ENCODE measurements at places on chromosomes 11 and 22.

DNA sequence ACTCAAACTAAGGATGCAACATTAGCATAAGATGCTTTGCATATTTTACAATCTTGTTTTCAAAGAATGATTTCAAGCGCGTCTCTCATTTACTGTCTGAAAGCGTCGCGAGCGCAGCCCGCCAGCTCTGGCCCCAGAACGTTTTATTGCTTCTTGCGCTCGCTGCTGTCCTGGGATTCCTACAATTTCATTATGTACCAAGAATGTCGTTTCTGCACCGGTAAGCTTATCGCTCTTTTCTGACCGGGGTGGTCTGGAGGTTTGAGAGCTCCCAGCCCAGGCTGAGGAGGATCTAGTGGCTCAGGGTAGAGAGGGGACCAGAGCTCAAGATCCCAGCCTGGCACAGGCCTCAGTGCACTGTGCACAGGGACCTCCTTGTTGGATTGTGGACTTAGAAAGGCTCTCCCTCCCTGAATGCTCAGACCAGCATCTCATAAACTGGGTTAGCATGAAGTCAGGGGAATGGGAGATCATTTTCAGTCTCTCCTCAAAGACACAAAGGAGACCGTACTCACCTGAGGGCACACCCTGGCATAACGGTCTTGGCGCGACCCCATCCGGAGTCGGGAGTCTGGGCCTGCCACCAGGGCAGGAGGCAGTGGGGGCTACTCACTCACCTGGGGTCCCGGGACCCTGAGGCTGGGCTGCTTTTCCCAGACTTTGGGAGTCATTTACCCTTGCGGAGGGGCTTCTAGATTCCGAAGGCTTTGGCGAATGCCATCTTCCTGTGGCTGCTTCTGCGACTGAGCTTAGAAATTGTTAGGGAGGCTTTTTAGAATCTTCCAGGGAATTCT lies 817.4 kb downstream of the BRD1 start:
- no peak for DNase-seq

GRCh38 chr11:12050470-12051286 lies 42.3 kb upstream of the DKK3 start:
- no peak for DNase-seq

DNA sequence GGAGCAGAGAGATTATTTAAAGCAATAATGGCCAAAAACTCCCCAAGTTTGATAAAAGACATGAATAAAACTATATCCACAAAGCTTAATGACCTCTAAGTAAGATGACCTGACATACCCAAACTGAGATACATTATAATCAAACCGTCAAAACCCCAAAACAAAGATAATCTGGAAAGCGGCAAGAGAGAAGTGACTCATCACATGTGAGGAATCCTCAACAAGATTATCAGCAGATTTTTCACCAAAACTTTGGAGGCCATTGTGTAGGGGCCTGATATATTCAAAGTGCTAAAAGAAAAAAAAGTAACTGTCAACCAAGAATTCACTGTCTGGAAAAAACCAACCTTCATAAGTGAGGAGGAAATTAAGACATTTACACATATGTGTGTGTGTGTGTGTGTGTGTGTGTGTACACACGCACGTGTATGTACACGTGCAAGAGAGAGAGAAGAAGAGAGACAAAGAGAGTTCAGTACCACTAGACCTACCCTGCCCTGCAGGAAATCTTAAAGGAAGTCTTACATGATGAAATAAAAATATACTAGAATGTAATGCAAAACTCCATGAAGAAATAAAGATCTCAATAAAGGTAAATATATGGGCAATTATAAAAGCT lies 752.4 kb downstream of the NELL1 start:
- no peak for DNase-seq

DNA sequence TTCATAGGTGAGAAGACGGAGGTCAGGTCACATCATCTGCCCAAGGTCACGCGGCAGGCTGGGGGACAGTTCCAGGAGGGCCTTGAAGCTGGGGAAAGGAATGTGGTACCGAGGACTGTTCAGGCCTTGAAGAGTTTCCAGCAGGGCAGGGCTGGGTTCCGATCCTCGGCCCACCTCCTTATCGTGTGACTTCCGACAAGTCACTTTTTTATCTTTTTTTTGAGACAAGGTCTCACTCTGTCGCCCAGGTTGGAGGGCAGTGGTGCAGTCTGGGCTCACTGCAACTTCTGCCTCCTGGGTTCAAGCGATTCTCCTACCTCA lies 623 bp downstream of the NDUFS8 start:
- no peak for DNase-seq

- DNase-seq = no peak
These were observed 48.8 kb downstream of the OSBP2 start for GRCh38 chr22:30743257-30744020.

All from GM18507 (cell line).